ENCODE measurements at places on chromosomes 5 and 9.

DNA sequence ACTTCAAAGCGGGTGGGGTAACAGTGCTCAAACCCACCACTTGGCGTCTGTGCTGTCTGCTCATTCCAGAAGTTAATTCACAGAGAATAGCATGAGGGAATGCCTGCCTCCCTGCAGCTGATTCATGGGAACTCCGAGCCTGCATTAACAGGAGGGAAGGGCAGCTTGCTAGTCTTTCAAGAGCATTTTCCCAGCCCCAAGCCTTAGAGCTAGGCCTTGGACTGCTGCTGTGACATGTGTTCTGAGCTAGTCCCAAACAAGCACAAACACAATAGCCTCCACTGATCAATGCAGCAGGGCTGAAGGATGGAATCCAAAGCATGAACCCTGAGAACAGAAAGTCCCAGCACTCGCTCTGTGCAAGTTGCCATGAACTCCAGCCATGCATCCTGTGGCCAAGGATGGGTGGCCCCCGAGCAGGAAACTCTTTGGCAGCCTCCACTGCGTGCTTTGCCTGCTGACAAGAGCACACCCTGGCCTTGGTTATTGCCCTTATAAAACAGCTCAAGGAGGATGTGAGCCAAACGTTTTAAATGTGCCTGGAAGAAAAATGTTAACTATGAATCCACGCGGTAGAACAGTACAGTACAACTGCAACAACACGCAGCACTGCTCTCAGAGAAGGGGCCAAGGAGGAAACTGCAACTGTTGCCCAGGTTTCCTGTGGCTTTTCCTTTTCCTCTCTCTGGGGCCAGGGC, 653.1 kb upstream of the KLF4 start:
- DNase-seq = no peak

DNA sequence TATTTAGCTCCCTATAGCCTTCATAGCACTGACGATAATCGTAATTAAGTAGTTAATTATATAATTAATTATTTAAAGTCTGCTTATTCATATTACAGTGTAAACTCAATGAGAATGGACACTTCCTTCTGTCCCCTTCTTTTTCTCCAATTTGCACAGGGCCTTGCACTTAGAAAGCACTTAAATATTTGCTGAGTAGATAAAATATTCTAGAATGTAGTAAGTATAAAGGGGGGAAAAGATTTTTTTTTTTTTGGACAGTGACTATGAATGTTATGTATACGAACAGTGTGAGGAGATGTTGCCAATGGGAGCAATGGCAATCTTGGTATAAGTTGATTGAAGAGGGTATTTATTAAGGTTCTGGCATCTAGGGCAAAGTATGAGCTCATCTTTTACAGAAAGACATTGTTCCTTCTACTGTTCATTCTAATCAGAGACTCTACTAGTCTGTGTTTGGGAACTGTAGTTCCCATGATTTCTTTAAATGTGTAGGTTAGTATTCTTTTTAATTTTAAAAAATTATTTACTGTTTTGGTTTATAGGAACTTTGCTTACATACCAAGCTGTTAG, 49.4 kb downstream of the YTHDC2 start:
- no peak for DNase-seq

GRCh38 chr5:53448851-53449250, 31.6 kb upstream of the FST start:
- no peak for DNase-seq

- DNase-seq = no peak
Measured at GRCh38 chr9:110031511-110032173, 176.3 kb downstream of the C9orf152 start.

DNA sequence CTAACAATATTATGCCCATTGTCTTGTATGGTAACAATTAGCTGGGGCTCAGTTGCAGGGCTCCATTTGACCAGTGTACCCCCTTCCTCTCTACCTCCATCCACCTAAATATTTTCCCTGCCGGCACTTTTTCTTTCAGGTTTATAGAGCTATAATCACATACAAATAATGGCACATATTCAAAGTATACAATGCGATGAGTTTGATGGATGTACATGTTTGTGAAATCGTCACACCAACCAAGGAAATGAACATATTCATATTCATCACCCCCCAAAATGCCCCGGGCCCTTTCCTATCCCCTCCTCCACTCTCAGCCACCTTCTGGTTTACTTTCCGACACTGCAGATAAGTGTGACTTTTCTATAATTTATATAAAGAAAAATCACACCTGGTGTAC, 351.5 kb downstream of the GADD45G start:
- DNase-seq = no peak

DNA sequence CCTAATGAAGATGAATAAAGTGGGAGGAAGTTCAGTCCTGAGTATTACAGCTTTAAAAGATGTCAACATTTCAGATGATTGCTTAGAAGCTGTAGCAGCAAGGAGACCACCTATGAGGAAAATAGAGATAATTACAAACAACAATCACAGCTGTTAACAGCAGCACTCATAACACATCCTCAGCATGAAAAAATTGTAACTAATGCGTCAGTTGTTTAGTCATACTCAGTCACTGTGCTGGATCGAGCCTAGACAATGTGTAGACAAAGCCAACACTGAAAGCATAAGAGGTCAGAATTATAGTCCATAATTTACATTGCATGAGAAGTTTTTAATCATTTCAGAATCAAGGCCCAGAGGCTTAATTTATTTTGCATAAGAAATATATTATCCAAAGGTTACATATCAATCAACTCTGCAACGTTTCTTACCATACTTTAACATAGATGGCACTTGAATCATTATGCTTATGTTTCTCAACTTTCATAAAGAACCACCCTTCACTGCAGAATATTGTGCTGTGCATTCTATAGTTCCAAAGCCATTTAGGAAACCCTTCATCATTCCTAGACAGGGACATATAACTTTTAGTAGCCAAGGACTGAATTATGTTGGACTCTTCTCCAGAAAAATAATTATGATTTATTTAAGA, 60.2 kb upstream of the HAPLN1 start:
- no peak for DNase-seq

- DNase-seq = no peak
Measured at GRCh38 chr5:60148366-60148765, 254.8 kb upstream of the PDE4D start.

- DNase-seq = no peak
Measured at GRCh38 chr9:78781681-78782080, 484.8 kb downstream of the PSAT1 start.

DNA sequence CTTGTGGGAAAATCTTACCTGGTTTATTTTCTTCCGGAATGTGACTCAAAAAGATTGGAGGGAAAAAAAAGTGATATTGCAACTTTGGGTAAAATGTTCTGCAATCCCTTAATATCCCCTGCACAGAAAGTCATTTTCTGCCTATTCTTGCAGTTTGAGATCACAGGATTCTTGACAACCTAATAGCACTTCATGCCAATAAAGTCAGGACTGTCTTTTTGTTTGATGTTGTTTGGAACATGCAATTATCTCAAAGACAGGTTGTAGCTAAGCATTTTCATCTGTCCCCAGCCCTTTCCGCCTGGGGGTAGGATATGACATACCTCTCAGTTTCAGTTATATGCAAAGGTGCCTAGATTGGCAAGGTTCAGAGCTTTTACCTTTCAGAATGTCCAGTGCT, 63.9 kb downstream of the ALDH1A1 start:
- DNase-seq = no peak

- DNase-seq = no peak
Measured at GRCh38 chr5:172002310-172002709, 4.1 kb downstream of the FBXW11 start.

GRCh38 chr5:29897916-29898315, 1295.6 kb upstream of the CDH6 start:
- no peak for DNase-seq

DNA sequence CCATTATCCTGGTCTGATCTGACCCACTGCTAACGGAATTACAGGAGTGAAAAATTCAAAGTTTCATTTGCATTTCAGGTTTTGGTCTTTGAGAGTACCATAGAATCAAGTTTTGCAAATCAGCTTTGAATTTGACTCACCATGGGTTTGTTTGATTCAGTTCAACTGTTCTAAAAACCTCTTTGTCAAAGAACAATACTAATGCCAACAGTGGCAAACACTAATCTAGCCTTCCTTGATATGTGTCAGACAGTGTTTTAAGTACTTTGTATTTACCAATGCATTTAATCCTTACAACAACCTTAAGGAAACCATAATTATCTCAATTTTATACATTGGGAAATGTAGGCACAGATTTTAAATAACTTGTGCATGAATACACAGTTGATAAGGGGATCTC, 10.1 kb upstream of the FSD1L start:
- DNase-seq = no peak

DNA sequence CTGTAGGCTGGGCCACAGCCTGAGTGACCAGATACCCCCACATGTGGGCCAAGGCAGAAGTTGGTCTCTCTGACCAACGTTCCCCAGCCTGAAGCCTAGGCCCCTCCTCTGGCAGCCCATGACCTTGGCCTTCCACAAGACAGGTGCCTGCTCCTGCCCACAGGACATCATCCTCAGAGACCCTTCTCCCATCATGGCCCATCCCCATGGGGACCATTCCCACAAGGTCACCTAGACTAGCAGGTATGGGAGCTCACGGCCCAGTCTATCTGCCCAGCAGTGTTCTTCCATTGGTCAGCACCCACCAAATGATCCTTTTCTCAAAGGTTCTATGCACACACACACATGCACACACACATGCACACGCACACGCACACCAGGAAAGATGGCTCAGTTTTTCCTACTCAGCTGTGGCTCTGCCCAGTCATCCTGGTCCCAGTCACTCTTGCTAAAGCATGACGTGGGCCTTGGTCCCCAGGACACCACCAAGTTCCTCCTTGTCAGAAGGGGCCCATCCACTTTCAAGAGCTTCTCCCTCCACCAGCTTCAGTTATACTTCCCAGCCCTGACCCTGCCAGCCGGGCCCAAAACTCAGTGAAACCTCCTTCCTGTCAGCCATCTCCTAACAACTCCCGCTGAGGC, 65.4 kb downstream of the PAX5 start:
- DNase-seq = no peak

- DNase-seq = no peak
Measured at GRCh38 chr5:81420039-81420667, 26.2 kb upstream of the ACOT12 start.

DNA sequence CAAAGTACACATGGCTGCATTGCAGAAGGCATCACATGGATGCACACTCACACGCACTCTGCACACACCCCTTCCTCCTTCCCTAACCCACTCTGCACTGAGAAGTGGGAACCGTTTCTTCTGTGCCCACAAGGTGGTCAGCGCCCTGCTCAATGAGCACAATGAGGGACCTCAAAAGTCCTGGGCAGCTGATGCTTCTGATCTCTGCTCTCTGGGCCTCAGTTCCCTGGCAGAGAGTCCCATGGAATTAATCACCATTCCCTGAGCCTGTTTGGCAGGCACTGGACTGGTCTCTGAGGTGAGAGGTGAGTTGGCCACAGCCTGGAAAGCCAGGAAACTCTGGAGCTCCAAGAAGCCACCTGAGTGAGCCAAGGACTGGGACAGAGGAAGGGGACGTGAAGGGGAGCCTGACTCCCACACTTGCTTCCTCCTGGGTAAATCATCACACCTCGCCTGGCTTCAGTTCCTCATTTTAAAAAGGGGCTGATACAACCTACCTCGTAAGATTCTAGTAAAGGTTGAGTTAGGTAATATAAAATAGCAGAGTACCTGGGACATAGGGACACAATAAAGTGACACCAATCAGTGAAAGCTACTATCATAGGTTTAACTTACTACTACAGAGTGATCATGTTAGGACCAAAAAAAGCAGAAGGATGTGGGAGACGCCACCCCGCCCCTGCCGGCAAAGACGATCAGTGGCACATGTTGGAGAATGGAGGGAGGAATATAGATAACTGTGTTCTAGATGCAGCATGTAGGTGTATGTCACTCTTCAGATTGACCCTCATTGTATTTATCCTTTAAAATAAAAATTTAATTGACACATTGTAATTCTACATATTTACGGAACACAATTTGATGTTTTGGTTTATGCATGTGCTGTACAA, 21.1 kb upstream of the IGFBPL1 start:
- DNase-seq = no peak

DNA sequence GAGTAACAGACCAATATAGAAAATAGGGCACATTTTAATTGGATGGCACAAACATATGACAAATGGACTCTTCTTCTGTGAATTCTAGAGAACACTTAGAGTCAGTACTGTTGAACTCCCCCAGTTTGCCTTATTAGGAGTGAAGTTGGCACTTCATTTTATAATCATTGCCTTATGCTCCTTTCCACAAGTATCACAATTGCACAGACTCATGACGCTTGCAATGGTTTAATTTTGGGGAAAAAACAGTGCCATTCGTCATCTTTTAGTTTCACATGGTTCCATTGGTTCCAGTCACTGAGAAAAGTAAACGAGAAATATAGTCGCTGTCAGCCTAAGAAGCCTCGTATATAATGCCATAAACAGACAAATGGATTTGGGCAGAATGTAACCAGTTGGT, 71.2 kb downstream of the LURAP1L start:
- no peak for DNase-seq

DNA sequence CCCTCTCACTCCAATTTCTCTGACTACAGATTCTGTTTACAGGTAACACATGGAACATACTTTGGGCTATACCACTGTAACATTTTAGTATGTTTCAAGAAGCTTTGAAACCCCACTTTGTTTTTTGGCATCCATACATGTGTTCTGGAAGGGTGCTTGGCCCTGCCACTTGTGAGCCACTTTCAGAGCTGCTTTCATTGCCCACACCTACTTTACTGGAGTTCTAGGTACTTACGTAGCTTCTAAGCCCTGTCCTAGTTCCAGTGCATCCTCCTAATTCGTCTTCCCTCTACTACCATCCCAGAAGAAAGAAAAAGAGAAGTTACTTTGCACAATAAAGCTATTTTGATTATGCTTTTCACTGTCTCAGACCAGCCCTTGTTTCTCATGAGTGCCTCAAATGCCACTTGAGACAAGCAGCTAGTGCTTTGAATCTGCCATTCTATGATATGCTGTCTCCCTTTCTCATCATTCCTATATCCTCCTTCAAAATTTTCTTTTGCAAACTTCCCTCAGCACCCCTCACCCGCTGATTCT, 26.5 kb upstream of the C5orf47 start:
- no peak for DNase-seq

GRCh38 chr5:5584236-5584745, 161.8 kb downstream of the ICE1 start:
- DNase-seq = no peak

GRCh38 chr5:171610686-171611085, 174.9 kb upstream of the SMIM23 start:
- DNase-seq = no peak

GRCh38 chr9:115084157-115084556, 33.8 kb downstream of the TNC start:
- no peak for DNase-seq

GRCh38 chr9:111502506-111502905, 18.3 kb upstream of the ECPAS start:
- no peak for DNase-seq

GRCh38 chr9:80004714-80005113, 432.9 kb downstream of the TLE4 start:
- DNase-seq = no peak

DNA sequence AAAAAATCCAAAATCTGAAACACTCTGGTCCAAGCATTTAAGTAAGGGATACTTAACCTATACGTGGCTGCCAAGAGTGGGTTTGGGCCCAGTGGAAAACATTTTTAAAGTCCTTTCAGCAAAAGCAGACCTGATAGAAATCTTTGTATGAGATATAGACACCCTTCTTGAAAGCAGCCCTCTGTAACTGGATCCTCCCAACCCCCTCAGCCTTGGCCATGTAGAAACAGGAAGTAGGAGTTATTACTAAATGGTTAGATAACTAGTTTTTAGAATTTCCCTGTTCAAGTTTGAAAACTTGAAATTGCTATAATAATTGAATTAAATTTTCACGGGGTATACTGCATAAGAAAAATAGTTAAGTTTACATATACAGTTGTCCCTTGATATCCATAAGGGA, 111.3 kb upstream of the PCA3 start:
- no peak for DNase-seq

GRCh38 chr5:39519079-39519478, 94.3 kb upstream of the DAB2 start:
- DNase-seq = no peak

All from activated T-helper 1 cell treated with anti-CD3 and anti-CD28 coated beads, Interleukin-2, amount 50 U/mL, for 16 hours (primary cell).